ENCODE measurements at places on chromosomes 16 and 17. TPM values are rescaled to one million over a fixed set of nuclear protein-coding genes. Genes with fewer than 3 reads are reported as not detected.

The CASKIN1 gene
- 0.09 TPM for total RNA-seq

The SEZ6 gene
- total RNA-seq: not detected

GRCh38 chr17:43720311-43721060 lies 38.1 kb downstream of the SOST start:
- no peaks in the 10 kb centered on the region for H3K27me3 ChIP-seq
- H3K4me1 ChIP-seq: peaks cover 70% of the 10 kb centered on the region
- peak; percentile 15 for DNase-seq
- H3K4me3 ChIP-seq: peak overlapping the region; percentile 82

DNA sequence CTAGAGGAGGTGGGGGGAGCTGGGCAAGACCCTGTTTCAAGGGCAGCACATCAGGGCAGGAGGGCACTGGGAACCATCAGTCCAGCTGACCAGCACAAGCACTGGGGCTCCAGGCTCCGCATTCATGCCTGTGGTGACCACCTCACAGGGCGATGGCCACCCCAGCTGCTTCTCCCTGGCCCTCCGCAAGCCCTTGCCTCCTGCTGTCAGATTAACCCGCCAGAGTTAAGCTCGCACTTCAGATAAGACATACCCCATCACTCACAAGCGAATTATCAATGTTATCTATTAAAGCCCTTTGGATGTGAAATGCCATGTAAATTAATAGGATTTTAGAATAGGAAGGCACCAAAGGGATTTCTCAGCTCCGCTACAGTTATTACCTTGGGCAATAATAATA lies 105.0 kb downstream of the CCDC182 start:
- H3K4me1 ChIP-seq: peaks cover 38% of the 10 kb centered on the region
- no peak overlapping the region for H3K4me3 ChIP-seq
- no peak for DNase-seq
- no peak overlapping the region for H3K27ac ChIP-seq
- 0 out of 2 replicates have a peak, but pooled peaks cover 8% of the 10 kb centered on the region for H3K36me3 ChIP-seq

DNA sequence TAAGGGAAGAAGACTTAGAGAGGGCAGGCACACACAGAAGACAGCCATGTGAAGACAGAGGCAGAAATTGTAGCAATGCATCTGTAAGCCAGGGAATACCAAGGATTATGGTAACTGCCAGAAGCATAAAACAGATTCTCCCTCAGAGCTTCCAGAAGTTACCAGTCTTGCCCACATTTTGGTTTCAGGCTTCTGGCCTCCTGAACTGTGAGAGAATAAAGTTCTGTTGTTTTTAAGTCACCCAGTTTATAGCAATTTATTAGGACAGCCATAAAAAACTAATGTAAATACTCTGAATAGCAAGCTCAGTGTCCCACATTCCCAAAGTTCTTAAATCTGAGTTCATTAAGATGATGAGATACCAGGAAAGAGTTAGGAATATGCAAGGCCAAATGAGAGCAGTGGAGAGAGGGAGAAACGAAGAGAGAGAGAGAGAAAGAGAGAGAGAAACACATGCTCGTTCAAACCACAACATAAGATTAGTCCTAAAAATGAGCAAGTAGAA lies 123.4 kb downstream of the HS3ST3A1 start:
- H3K27ac ChIP-seq: peak overlapping the region; percentile 30
- H3K4me1 ChIP-seq: peaks cover 32% of the 10 kb centered on the region
- H3K4me3 ChIP-seq: no peak overlapping the region
- peak; percentile 75 for DNase-seq

GRCh38 chr17:76369804-76370203 lies 14.6 kb upstream of the SPHK1 start:
- no peaks in the 10 kb centered on the region for H3K27me3 ChIP-seq
- H3K27ac ChIP-seq: peak overlapping the region; percentile 88
- H3K4me1 ChIP-seq: peaks cover 45% of the 10 kb centered on the region
- no peak overlapping the region for H3K4me3 ChIP-seq
- no peak for DNase-seq

- H3K4me3 ChIP-seq: no peak overlapping the region
- H3K27ac ChIP-seq: peak overlapping the region; percentile 63
- H3K4me1 ChIP-seq: peaks cover 39% of the 10 kb centered on the region
- H3K36me3 ChIP-seq: no peaks in the 10 kb centered on the region
These were observed 100.9 kb upstream of the GSE1 start for GRCh38 chr16:85511938-85512807.

DNA sequence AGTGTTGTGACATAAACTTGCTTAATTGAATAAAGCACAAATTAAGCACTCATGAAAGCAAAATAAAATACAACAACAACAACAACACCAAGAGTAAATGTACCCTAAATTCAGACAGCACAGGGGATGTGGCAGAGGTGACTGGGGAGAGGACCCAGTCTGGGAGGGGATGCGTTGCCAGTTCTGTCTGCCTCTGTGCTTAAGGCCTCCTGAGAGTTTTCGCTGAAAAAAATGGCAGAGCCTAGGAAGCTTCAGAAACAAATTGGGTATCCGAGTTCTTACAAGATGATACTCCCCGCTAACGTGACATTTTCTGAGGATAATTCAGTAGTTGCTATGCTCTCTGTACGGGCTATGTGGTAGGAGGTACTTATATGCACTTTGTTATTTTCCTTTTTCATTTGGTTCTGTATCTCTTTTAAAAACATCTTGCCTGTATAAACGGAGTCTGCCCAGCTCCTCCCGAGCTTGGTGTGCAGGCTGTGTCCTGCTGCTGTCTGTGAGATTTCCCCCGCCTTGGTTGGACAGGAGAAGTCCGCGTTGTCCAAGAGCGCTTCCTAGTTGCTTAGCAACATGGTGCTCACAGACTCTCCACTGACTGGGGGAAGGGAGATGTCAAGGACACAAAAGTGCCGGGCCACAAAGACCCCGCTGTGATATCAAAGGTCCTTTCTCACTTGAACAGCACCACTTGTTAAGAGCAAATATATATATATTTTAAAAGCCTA lies 134.2 kb upstream of the CPHXL start:
- no peak for DNase-seq
- no peak overlapping the region for H3K4me3 ChIP-seq
- no peak overlapping the region for H3K27ac ChIP-seq

GRCh38 chr16:63530208-63530607 lies 1494.0 kb upstream of the CDH8 start:
- no peak overlapping the region for H3K4me3 ChIP-seq
- no peaks in the 10 kb centered on the region for H3K36me3 ChIP-seq
- H3K4me1 ChIP-seq: no peaks in the 10 kb centered on the region
- no peaks in the 10 kb centered on the region for H3K27me3 ChIP-seq
- H3K27ac ChIP-seq: no peak overlapping the region

DNA sequence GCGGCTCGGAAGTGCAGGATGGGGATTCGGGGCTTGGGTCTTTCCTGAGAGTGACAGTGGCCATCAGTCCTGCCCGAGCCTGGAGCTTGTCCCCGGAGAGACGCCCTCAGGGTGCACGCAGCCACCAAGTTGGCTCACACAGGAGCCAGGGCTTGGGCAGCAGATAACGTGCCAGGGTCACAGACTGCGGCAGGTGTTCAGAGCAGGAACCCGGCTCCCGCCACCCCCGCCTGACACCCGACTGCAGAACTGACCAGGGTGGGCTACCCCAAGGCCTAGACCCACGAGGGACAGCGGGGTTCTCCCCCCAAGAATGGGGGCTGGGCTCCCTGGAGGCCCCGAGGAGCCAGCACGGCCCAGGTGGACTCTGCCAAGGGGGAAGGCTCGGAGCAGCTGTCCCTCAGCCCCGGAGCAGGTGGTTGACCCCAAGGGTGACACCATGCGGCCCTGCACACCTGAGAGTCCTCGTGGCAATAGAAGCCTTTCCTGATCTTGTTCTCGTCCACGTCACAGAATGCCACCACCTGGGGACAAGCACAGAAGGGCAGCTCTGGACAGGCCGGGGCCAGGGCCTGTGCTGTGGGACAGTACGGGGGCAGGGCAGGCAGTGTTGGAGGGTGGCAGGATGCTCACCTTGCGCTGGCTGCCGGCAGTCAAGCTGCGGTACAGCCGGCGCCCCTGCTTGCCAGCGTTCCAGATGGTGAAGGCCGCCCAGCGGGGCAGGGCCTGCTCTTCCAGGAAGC lies 117.1 kb upstream of the ZNF750 start:
- H3K36me3 ChIP-seq: peaks cover 39% of the 10 kb centered on the region
- H3K27me3 ChIP-seq: no peaks in the 10 kb centered on the region
- H3K4me3 ChIP-seq: no peak overlapping the region
- H3K27ac ChIP-seq: no peak overlapping the region
- peaks cover 2% of the 10 kb centered on the region for H3K4me1 ChIP-seq
- no peak for DNase-seq

DNA sequence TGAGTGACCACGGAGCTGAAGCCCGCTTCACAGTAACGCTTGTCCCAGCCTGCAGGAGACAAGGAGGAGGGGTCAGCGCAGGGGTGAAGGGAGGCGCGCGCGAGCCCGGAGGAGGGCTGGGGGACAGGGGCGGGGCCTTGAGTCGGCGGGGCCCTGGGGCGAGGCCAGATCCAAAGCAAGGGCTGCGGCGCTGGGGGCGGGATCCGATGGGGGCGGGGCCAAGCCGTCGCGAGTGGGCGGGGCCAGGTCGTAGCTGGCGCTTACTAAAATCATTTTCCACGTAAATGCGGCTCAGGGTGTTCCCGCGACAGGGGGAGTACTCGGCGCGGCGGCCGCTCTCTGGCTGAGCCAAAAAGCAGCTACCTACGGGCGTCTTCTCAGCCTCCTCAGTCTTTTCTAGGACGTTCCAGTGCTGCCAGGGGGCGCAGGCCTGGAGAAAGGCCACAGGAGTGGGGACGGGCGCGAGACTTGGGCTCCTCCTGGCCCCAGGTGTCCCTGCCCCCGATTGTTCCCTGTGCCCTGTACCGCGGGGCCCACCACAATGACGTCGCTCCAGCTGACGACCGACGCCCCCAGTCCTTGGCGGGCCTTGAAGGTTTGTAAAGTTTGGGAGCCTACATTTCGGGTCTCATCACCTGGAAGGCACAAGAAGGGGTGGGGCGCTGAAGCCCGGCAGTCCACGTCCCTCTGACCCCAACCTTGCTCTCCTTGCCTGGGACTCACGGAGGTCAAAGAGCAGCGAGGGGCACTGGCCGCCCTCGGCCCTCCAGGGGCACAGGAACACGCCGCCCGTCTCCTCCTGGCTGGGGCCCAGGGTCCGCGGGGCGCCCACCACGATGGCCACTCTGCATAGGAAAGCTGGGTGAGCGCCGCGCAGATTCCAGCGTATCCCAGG lies 3.9 kb downstream of the ITGA2B start:
- peak overlapping the region; percentile 75 for H3K4me3 ChIP-seq
- H3K27me3 ChIP-seq: peaks cover 11% of the 10 kb centered on the region
- DNase-seq: peak; percentile 29
- no peak overlapping the region for H3K27ac ChIP-seq
- no peaks in the 10 kb centered on the region for H3K36me3 ChIP-seq
- no peaks in the 10 kb centered on the region for H3K4me1 ChIP-seq

DNA sequence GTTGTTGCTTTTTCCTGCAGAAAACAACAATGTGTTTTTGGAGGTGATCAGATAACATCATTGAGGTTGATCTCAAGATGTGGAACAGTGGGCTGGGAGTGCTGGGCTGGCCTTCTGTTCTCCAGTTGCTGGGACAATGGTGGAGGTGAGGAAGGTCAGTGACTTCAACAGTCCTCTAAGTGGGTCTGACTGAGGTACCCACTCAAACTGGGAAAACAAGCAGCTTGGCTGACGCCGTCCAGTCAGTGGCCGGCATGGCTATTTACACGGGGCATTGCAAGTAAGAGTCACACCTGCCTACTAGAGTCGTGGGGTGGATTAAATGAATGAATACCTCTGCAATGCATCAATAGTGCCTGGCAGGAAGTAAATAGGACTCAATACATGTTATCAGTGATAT lies 386.7 kb upstream of the ZFHX3 start:
- peaks cover 20% of the 10 kb centered on the region for H3K27me3 ChIP-seq
- no peak overlapping the region for H3K4me3 ChIP-seq
- no peaks in the 10 kb centered on the region for H3K36me3 ChIP-seq
- DNase-seq: no peak

DNA sequence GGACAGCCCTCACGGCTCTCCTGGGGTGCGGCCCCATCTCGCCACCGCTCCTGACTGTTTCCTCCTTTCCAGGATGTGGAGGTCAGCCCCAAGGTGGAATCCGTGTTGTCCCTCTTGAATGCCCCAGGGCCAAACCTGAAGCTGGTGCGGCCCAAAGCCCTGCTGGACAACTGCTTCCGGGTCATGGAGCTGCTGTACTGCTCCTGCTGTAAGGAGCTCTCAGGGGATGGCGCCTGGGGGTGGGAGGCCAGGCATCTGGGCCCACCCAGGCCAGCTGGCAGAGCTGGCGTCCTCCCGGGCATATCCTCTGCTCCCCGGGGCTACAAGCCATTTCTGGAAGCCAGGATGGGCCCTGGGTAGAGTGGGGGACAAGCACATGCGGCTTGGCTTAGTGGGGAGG lies 13.2 kb downstream of the IL34 start:
- peaks cover 4% of the 10 kb centered on the region for H3K4me1 ChIP-seq
- no peaks in the 10 kb centered on the region for H3K36me3 ChIP-seq
- H3K4me3 ChIP-seq: no peak overlapping the region
- H3K27ac ChIP-seq: no peak overlapping the region

- no peaks in the 10 kb centered on the region for H3K4me1 ChIP-seq
- no peak for DNase-seq
- H3K36me3 ChIP-seq: no peaks in the 10 kb centered on the region
- H3K27ac ChIP-seq: no peak overlapping the region
These were observed 89.3 kb upstream of the CHMP6 start for GRCh38 chr17:80902197-80902962.

- H3K36me3 ChIP-seq: no peaks in the 10 kb centered on the region
- DNase-seq: peak; percentile 7
- no peaks in the 10 kb centered on the region for H3K27me3 ChIP-seq
- H3K27ac ChIP-seq: no peak overlapping the region
- no peak overlapping the region for H3K4me3 ChIP-seq
These were observed 520.9 kb upstream of the CDH5 start for GRCh38 chr16:65845466-65846209.
